ENCODE measurements at places on chromosomes 1 and 21.

DNA sequence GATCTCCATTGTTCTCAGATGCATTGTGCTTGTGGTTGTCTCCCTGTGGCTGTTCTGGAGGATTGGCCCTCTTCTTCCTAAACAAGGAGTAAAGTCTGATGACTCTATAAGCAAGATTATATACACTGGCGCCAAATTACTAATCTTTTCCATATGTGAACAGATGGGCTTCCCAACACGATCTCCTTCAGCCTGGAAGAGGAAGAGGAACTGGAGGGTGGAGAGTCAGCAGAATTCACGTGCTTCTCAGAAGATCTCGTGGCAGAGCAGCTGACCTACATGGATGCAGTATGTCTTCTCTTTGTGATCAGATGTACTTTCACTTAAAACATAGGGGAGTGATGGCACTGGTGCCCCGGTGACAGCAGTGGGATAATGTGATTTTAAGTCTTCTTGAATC, 78.7 kb downstream of the RGL1 start:
- peaks cover 15% of the 10 kb centered on the region for H3K4me1 ChIP-seq
- no peak overlapping the region for H3K4me3 ChIP-seq
- DNase-seq = no peak
- no peaks in the 10 kb centered on the region for H3K36me3 ChIP-seq

- H3K36me3 ChIP-seq = no peaks in the 10 kb centered on the region
- no peaks in the 10 kb centered on the region for H3K4me1 ChIP-seq
Measured at GRCh38 chr1:53586765-53587164, 127.6 kb downstream of the DMRTB1 start.

GRCh38 chr1:53949023-53949990, 3.2 kb downstream of the LRRC42 start:
- peaks cover 11% of the 10 kb centered on the region for H3K36me3 ChIP-seq
- peaks cover 4% of the 10 kb centered on the region for H3K4me1 ChIP-seq

DNA sequence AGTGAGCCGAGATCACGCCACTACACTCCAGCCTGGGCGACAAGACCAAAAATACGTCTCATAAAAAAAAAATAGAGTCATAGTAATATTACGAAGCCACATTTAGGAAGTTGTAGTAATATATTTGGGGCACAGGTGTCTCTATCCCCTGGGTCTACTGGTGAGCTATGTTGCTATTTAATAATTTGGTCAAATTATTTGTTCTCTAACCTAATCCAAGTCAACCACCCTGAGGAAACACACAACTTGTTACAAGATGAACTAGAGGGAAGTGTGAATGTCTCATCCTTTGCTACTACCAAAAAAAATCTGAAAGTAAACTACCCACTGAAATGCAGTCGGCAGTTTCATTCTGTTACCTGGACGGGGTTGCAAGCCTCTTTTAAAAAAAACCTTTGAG, 35.3 kb downstream of the RGS8 start:
- no peak overlapping the region for H3K4me3 ChIP-seq
- no peak for DNase-seq
- H3K27ac ChIP-seq = no peak overlapping the region
- no peaks in the 10 kb centered on the region for H3K27me3 ChIP-seq
- no peaks in the 10 kb centered on the region for H3K36me3 ChIP-seq

DNA sequence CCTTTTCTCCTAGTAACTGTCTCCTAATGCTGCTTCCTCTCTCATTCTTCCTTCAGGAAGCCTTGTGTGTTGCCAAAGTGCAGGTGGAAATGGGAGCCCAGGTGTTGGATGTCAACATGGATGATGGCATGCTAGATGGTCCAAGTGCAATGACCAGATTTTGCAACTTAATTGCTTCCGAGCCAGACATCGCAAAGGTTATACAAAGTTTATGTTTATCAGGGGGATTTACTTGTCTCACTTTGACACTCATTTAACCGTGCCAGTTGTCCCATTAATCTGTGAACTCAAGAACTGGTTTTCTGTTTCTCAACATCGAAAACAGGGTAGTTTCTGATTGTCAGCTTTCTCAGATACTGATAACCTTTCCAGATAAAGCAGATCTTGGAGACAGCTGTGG, 40.4 kb downstream of the MTR start:
- H3K27ac ChIP-seq = no peak overlapping the region
- H3K4me1 ChIP-seq = no peaks in the 10 kb centered on the region
- H3K36me3 ChIP-seq = peaks cover 98% of the 10 kb centered on the region
- DNase-seq = no peak

DNA sequence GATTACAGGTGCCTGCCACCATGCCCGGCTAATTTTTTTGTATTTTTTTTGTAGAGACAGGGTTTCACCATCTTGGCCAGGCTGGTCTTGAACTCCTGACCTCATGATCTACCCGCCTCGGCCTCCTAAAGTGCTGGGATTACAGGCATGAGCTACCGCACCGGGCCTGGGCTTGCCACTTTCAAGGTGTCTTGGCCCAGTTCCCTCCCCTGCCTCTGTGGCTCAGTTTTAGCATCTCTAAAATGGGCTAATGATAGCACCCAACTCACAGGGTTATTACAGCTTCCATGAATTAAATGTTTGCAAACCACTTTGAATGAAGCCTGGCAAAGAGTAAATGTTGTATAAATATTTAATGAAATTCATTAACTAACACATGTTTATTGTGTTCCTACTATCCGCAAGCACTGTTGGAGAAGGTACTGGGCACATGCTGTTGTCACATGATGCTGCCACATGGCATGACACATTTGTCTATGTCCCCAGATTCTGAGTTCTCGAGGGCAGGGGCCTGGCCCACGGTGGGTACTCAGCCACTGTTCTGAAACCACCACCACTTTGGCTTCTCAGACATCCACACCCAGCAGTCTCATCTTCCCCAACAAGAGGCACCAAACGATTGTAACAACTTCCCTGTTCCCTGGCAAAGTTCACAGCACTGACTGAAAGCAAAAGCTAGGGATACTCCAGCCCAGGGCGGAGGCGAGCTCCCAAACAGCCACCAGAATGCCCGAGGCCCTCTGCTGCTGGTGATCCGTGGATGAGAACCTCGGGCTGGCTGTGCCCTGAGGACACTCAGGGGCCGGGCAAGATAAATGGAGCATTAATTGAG, 9.7 kb downstream of the IFFO2 start:
- H3K4me1 ChIP-seq = peaks cover 38% of the 10 kb centered on the region
- H3K4me3 ChIP-seq = no peak overlapping the region
- H3K27ac ChIP-seq = no peak overlapping the region
- no peak for DNase-seq
- H3K36me3 ChIP-seq = no peaks in the 10 kb centered on the region

DNA sequence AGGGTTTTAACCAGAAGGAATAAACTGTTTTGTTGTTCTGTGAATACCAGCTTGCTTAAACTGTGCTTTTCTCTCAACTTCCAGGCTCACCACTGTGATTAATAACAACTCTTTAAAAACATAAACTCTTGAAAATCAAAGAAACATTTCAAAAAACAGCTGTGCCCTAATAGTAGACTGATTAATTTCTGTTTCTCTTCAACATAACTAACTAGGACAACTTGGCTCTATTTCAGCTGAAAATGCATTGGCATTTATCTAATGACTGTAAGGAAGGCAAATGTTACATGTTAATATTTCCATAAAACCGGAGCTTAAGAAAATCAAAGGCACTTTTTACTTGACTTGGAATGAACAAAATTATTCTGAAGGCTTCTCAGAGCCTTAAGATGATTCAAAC, 656.1 kb upstream of the NEGR1 start:
- DNase-seq = no peak
- H3K4me3 ChIP-seq = no peak overlapping the region
- H3K4me1 ChIP-seq = peaks cover 3% of the 10 kb centered on the region
- H3K27me3 ChIP-seq = no peaks in the 10 kb centered on the region
- no peak overlapping the region for H3K27ac ChIP-seq

GRCh38 chr1:157407917-157408525, 144.3 kb downstream of the FCRL5 start:
- H3K4me1 ChIP-seq = no peaks in the 10 kb centered on the region
- no peak overlapping the region for H3K27ac ChIP-seq
- no peak overlapping the region for H3K4me3 ChIP-seq
- no peaks in the 10 kb centered on the region for H3K27me3 ChIP-seq

GRCh38 chr1:70674941-70675685, 264.0 kb downstream of the CTH start:
- DNase-seq = no peak
- H3K27ac ChIP-seq = no peak overlapping the region

Data from neuronal stem cell (in vitro differentiated cells).